ENCODE measurements at places on chromosomes 5 and 9.

DNA sequence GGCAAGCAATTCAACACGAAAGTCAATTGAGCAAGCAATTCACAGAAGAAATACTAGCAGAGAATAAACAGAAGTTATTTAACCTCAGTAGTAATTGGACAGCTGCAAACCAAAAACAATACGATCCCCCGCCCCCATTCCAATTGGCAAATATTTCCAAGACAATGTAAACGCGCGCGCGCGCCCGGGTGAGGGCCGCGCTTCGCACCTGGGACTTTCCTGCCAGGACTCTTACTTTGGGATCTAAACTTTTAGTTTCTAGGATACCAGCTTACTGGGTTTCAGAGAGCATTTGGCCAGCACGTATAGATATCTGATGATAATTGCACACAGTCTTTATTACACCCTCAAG is 8.6 kb downstream of the RUFY1 start:
- no peak for DNase-seq

GRCh38 chr9:26172301-26172700 is 494.1 kb upstream of the TUSC1 start:
- DNase-seq, result no peak

- DNase-seq, result no peak
Observed at GRCh38 chr9:97318433-97318832, 11.0 kb downstream of the CCDC180 start.

DNA sequence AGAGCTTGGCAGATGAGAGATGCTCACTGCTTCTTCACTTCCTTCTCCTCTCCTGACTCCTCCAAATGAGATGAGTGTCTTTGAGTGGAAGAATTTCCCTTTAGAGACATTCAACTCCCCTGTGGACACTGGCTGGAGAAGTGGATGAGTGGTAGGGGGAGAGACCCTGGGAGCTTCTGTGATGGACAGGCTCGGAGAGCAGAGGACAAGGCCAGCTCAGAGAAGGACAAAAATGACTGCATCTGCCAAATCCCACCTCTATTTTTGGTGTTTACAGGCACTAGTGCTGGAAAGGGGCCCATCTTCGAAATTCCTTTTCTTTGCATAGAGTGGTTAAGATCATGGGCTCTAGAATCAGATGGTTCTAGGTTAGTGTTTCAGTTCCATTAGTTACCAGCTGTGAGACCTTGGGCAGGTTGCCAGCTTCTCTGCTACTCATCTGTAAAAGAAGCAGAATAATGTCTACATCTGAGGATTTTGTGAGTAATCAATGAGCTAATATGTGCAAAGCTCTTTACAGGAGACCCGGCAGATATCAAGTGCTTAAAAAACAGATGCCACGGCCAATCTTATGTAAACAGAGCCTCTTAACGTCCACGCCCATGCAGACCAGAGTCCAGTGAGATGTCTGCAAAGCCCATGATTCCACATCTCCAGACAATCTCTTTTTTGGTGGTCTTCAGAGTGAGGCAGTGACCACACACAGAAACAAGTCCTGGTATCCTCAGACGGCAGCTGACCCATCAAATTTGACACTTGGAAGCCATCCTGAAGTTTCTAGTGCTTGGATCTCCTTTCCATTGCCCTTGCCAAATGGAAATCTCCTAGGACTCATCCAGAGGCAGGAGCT is 13.6 kb upstream of the COL27A1 start:
- no peak for DNase-seq

GRCh38 chr9:120733190-120733589 is 18.9 kb upstream of the MEGF9 start:
- DNase-seq, result no peak

GRCh38 chr5:127070243-127070642 is 3.1 kb downstream of the C5orf63 start:
- no peak for DNase-seq

GRCh38 chr5:41281215-41281810 is 68.0 kb upstream of the C6 start:
- DNase-seq, result no peak

DNA sequence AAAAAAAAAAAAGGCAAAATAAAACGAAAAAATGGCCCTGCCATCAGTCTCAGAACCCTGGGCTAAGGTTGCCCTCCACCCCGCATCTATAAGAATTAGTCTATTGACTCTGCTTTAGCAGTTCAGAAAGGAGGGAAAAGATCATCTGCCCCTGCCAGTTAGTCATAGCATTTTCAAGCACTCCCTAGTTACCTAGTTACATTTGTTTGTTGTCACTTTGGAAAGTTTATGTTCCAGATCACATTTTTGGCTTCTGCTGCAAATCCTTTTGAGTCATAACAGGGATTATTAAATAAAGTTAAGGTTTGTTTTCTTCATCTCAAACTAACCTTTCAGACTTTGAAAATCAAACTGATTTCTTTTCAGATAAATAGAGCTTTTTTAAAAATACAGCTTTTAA is 52.1 kb downstream of the AQP7 start:
- no peak for DNase-seq

DNA sequence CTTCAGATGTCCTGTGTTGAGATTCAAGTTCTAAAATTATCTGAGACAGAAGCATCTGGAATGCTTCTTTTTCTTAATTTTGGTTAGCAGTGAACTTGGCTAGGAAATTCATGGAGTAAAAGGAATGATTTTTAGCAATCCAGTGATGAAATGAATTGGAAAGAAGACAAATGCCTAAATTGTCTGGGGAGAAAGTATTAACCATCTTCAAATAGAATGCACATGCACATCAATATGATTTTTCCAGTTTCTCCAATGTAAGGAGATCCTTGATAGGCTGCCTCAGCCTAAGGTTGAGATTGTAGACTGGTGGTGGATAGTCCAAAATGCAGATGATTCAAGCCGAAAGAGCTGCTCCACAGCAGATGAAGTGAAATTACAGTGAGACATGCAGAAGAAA is 106.7 kb downstream of the PCSK5 start:
- DNase-seq, result no peak

- DNase-seq, result no peak
Observed at GRCh38 chr9:138045541-138046490, 168.2 kb downstream of the CACNA1B start.

DNA sequence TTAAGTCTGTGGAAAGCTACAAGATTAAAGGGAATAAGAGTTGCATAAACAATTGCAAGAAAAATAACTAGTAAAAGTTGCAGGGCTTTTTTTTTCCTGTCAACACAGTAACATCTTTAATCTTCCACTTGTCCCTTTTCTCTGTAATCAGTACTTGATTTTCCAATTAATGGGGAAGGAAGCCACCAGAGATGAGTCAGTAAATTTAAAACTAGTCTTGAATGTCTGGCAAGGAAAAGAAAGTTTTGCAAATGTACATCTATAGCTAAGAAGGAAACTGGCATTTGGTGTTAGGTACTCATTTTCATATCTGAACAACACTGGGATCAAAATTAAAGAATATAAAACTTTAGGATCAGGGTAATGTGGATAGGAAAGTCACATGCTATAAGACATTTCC is 17.1 kb downstream of the DAP start:
- no peak for DNase-seq

- DNase-seq, result no peak
Observed at GRCh38 chr5:15500325-15501001, 483 bp downstream of the FBXL7 start.

DNA sequence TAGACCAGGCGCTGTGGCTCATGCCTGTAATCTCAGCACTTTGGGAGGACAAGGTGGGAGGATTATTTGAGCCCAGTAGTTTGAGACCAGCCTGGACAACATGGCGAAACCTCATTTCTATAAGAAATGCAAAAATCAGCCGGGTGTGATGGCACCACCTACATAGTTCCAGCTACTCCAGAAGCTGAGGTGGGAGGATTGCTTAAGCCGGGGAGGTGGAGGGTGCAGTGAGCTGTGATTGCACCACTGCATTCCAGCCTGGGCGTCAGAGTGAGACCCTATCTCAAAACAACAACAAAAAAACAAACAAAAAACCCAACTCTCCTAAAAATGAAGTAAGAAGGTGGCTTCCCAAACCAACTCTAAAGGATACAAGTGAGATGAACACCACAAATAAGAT is 23.0 kb downstream of the IARS1 start:
- DNase-seq, result no peak

- DNase-seq, result no peak
Observed at GRCh38 chr9:88684046-88684445, 149.1 kb downstream of the NXNL2 start.

DNA sequence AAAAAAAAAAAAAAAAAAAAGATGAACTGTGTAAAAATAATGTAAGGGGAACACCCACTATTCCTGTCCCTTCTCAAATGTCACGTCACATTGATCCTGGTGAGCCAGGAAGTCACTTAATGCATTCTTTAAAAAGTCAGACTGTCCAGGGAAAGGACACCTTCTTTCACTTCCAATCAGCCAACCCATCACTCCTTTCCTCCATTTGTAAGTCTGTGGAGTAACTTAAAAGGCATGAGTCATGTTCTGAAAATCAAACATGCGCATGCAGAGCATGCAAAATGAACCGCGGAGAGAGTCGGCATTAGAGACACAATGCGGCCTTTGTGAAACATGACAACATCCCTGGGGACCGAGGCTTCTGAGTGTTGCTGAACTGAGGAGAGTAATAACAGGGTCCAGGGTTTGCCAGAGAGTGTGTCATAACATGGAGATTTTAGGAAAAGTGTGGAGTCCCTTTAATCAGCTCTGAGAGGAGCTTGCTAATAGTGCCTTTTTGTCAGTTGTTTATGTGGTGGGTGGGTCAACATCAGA is 77.6 kb upstream of the SEMA6A start:
- DNase-seq, result no peak

DNA sequence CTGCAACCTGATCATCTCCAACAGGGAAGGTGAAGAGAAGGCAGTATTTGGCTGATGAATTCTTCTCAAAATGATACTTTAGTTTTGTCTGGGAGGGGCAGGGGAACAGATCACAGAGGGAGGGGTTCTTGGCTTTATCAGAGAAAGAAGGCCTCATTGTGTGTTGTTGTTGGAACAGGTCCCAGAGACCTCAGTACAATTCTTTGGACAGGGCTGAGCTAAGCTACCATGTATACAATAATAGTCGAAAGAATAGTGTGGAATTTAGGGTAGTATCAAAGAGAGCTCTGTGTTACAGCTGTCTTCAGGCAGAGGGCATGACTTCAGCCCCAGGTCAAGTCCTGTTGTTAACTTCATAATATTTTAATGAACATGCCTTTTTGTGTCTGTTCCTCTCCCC is 39.9 kb downstream of the ARHGAP26 start:
- no peak for DNase-seq

- no peak for DNase-seq
Observed at GRCh38 chr5:132439521-132440089, 51.0 kb downstream of the IRF1 start.

- DNase-seq, result no peak
Observed at GRCh38 chr9:135522931-135523330, 1.7 kb downstream of the LCN1 start.

DNA sequence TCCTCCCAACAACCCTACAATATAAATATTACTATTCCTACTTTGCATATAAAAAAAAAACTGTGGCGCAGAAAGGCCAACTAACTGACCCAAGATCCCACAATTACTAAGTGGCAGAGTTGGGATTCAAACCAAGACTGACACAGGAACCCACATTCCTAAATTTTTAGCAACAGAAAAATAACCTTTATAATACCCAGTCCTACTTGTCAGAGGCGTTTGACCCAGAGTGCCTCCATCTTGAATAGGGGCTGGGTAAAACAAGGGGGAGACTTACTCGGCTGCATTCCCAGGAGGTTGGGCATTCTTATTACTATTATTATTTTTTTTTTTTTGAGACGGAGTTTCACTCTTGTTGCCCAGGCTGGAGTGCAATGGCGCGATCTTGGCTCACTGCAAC is 2.0 kb upstream of the SLC30A5 start:
- DNase-seq, result no peak

GRCh38 chr9:78292026-78292425 is 4.9 kb upstream of the PSAT1 start:
- no peak for DNase-seq

DNA sequence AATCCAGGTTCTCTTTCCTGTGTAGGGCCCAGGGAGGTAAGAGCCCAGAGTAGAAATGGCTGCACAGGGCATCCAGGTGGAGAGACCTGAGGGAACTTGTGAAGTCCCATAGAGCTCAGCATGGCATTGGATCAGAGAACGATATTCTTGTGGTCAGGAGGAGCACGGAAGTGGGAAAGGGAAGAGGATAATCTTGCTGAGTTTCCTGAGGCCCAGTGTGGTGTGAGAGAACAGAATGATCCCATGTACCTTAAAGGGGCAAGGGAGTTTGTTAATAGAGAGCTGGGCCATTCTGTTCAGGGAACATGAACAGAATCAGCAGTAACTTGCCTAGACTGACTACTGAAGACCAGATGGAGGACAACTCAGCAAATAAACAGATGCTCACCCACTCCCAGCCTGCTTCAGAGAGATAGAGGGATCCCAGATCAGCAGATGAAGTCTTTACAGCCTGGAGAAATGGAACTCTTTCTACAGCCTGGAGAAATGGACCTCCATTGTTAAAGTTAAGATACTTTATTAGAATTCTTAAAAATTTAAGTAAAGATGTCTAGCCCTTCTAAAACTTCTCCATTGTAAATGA is 119.7 kb upstream of the ELL2 start:
- DNase-seq, result no peak
